Kidney tubule cell (primary cell): ENCODE measurements at places on chromosomes 11 and 22.
A peak's percentile ranks its signal among the peaks of the same experiment; 100 is the strongest.

DNA sequence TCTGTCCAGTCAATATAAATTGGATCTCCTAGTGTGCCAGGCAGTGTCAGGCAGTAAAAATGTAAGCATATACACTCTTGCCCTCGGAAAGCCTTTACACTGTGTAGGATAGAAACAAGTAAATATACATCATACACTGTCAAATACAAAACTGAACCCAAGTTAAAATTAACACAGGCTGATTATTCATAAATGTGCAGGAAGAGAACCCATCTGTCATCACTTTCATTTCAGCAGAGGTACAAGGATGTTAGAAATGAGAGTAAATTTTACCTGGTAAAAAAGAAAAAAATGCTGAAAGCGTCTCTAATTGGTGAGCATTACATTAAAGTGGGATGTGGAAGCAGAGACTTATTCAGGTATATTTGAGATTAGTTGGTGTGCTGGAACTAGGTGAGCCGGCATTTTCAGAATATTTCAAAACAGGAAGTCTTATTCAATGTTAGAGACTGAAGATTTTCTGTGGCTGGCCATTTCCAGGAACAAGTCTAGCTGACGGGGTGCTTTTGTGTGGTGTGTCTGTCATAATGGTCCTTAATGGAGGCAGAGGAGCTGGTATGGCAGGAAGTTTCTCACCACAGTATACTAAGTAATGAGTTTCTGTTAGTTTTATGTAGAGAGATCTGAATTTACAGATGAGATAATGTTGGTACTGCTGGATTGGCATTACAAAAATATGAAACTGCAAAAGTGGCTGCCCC is 192.6 kb downstream of the CASP12 start:
- peak; percentile 43 for DNase-seq

- DNase-seq, result peak; percentile 26
These were observed 5.8 kb downstream of the SGSM3 start for GRCh38 chr22:40376149-40376548.

GRCh38 chr11:65887723-65888162 is 528 bp downstream of the FIBP start:
- DNase-seq, result peak; percentile 73

- DNase-seq, result peak; percentile 68
These were observed 213.1 kb downstream of the INSC start for GRCh38 chr11:15327786-15328231.

GRCh38 chr11:70304208-70304603 is 33.7 kb downstream of the PPFIA1 start:
- no peak for DNase-seq

DNA sequence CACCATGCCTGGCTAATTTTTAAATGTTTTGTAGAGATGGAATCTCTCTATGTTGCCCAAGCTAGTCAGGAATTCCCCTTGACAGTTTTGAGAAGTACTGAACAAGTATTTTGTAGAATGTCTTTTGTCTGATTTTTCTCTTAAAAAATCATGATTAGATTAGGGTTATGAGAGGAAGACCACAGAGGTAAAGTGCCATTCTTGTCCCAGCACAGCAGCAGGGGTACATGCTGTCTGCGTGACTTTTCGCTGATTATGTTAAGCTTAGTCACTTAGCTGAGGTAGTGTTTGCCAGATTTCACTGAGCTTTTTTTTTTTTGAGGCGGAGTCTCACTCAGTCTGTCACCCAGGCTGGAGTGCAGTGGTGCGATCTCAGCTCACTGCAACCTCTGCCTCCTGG is 13.6 kb upstream of the NUP160 start:
- peak; percentile 62 for DNase-seq

DNA sequence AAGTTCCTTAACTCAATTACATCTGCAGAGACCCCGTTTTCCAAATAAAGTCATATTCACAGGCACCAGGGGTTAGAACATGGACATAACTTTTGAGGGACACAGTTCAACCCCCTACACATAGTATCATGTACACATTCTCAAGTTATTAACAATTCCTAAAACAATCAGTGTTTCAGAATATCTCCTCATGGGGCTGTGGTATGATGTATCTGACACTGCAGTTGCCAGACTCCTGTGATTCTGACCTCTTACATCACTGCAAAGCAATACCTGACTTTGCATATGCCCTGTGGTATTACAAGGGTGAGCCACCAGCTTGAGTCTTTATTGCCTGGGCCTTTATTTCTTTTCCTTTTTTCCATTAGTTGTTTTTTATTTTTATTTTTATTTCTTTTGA is 141.7 kb downstream of the COMMD9 start:
- no peak for DNase-seq

DNA sequence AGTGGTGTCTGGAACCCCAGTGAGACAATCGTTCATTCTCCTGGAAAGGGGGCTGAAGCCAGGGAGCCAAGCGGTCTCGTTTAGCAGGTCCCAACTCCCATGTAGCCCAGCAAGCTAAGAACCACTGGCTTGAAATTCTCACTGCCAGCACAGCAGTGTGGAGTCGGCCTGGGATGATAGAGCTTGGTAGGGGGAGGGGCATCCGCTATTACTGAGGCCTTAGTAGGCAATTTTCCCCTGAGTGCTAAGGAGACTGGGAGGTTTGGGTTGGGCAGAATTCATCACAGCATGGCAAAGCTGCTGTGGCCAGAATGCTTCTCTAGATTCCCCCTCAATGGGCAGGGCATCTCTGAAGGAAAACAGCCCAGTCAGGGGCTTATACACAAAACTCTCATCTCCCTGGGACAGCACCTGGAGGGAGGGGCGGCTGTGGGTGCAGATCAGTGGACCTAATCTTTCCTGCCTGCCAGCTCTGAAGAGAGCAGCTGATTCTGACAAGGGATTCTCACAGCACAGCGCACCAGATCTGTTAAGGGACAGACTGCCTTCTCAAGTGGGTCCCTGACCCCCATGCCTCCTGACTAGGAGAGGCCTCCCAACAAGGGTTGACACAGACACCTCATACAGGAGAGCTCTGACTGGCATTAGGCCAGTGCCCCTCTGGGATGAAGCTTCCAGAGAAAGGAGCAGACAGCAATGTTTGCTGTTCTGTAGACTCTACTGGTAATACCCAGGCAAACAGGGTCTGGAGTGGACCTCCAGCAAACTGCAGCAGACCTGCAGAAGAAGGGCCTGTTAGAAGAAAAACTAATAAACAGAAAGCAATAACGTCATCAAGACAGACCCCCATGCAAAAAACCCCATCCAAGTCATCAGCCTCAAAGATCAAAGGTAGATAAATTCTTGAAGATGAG is 14.8 kb downstream of the OR52M1 start:
- no peak for DNase-seq

GRCh38 chr11:66743271-66743968 is 14.4 kb upstream of the SPTBN2 start:
- peak; percentile 83 for DNase-seq

DNA sequence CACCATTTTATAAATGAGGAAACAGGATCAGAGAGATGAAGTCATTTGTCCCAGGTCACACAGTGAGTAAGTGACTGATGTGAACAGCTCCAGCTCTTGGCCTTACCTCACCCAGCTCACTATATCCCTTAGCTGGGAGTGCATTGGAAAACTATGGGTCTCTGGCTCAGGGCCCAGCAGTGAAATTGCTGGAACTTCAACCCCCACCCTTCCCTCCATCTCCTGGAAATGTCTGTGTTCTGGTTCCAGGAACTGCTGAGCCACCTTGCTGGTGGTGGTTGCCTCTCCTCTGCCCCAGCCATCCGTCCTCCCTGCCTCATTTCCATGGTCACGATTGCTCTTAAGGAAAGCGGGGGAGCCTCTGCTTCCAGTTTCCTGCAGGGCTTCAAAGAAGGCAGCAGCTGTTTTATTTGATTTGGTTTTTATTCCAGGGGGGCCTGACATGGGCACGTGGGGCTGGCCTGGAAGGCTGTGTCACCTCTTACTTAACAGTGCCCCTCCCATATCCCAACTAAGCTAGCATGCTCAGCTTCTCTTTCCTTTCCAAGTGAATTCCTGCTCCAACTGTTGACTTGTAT is 46.2 kb upstream of the CSTF3 start:
- peak; percentile 19 for DNase-seq

DNA sequence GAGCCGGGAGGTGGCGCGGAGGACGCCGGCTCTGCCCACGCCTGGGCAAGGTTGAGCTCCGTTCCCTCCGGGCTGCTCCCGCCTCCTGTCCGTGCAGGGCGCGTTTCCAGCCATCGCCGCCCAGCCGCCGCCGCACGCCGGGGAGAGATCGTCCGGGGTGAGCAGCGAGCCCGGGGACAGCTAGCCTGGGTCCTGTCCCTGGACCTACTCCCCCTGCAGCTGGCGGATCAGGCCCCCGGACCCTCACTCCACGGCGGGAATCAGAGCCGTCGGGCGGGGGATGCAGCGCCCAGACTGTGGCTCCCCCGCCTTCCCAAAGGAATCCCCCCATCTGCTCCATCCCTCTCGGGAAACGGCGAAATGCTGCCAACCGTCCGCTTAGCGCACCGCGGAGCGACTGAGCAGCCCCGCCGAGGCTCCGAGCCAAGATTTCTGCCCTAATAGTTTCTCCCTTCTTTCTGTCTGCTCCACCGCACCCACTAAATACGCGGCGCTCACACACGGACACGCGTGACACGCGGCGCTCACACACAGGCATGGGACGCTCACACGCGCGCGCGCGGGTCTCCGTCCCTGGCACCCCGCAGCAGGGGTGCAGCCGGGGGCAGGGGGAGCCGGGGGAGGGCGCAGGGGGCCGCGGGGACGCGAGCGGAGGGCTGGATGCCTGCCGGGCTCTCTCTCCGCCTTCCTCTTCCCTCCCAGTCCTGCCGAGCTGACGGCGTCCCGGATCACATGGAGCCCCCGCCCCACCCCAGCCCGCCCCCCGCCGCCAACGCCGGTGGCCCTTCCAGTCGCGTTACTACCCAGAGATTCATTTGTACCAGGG is at the start of gene KCNJ5:
TSS of gene KCNJ5 (plus strand) at position 814 of the 826 bp plus-strand sequence. CDS start 19,918 bp downstream, outside the sequence.
- DNase-seq, result no peak

DNA sequence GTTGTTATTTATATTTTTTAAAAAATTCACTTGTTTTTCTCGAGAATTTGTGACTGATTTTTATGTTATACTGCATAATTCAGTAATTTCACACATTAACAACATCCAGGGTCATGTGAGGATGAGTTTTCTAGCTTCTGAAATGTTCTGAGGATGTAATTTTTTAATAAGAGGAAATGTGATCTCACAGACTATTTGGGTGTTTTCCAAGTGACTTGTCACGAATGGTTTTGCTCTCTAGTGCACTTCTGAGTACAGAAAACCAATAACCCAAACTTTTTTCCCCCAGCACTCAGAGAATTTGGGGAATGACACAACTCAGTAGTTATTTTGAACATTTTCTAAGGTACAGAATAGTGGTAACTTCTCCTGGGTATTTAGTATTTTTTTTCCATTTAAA is 821.1 kb upstream of the ARHGAP42 start:
- no peak for DNase-seq

GRCh38 chr22:19943082-19944026 is 1.7 kb upstream of the TXNRD2 start:
- peak; percentile 88 for DNase-seq

DNA sequence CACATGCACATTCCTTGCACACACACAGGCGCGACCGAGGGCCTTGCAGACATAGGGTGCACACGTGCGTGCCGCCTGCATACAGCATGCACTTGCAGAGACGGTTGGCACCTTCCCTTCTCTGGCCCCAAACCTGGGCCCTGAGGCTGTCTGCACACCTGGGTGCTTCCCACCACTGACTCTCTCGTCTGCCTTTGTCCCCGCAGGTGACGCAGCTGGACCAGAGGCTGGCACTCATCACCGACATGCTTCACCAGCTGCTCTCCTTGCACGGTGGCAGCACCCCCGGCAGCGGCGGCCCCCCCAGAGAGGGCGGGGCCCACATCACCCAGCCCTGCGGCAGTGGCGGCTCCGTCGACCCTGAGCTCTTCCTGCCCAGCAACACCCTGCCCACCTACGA is 38.0 kb downstream of the CDKN1C start:
- no peak for DNase-seq

DNA sequence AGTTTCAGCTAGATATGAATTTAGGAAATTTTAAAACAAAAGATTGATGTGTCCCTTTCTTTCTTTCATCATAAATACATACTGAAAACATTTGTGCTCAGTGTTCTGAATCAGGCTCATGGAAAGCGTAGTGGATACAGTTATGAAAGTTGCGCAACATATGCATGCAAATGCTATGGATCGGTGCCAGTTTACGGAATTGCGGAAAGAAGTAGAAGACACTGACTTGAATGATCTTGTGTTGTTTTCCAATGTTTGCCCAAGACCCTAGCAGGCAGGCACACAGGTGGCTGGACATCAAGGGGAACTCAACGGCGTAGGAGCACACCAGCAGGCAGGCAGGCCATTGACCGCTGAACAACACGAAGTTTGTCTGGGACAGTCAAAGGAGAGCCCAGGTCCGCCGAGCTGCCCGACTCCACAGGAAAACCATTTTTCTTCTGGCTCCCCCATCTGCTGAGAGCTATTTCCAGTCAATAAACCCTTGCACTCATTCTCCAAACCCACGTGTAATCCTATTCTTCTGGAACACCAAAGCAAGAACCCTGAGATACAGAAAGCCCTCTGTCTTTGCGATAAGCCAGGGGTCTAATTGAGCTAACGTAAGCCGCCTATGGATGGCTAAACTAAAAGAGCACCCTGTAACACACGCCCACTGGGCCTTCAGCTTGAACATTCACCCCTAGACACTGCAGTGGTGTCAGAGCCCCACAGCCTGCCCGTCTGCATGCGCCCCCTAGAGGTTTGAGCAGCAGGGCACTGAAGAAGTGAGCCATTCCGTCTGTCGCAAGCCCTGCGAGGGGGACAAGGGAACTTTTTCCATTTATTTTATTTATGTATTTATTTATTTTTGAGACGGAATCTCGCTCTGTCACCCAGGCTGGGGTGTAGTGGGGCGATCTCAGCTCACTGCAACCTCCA is 7.4 kb upstream of the BIRC3 start:
- DNase-seq, result no peak

- DNase-seq, result peak; percentile 1
These were observed 829.7 kb upstream of the FAT3 start for GRCh38 chr11:91394727-91395414.

GRCh38 chr11:31995032-31995431 is 95.8 kb upstream of the RCN1 start:
- no peak for DNase-seq

GRCh38 chr11:123426789-123427188 is 3.3 kb upstream of the GRAMD1B start:
- DNase-seq, result no peak

- peak; percentile 38 for DNase-seq
These were observed 342 bp downstream of the EFCAB6 start for GRCh38 chr22:43811777-43812148.
